Activated CD4-positive, alpha-beta T cell treated with anti-CD3 and anti-CD28 coated beads, Interleukin-2, amount 50 U/mL, for 16 hours (primary cell): ENCODE measurements at places on chromosomes 1 and 21.

GRCh38 chr1:93005252-93005598, 44.0 kb upstream of the DIPK1A start:
- no peak for DNase-seq

DNA sequence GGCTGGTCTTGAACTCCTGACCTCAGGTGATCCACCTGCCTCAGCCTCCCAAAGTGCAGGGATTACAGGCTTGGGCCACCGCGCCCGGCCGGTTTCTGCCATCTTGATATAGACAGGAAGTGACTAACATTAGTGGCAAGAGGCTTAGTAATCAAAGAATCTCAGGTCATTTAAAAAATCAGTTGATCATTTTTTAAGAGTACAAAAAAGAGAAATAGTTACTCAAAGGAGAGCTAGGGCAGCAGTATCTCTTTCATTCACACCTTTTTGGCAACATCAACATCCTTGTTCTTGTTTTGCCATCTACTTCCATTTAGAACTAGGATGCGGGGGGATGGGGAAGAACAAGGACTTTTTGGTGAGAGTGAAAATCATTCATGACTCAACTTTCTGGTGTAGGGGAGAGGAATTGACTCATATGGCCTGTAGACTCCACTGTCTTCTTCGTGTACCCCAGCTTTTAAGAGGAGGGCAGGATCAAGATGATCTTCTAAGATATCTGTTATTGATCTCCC, 8.8 kb downstream of the FCRLB start:
- peak; percentile 79 for DNase-seq

DNA sequence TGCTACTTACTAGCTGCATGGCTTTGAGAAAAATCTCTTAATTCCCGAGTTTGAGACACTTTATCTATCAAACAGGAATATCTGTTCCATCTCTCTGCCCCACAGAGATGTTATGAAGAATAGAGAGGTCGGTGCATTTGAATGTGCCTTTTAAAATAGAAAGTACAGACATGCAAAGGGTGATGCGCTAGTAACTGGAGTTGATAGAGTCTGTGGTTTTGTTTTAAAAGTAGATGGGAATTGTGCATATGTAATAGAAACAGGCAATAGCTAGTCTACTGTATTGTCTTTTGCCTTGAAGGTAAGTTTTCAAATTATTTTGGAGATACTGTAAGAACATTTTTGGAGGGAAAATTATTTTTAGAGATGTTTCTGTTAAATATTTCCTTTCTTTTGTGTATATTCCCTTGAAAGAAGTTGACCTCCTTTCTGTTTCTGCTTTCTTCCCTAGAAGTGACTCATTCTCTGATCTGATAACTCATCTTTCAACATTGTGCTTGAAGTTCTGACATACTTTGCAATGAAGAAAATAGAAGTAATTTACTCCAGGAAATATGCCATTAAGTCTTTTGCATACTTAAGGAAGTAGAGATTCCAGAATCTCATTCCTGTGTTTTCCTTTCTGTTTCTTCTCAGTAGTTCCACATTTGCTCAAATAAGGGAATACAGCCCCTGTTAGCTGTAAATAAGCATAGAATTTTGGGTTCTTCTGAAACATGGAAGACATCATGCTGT, 151.6 kb downstream of the SDCCAG8 start:
- no peak for DNase-seq

DNA sequence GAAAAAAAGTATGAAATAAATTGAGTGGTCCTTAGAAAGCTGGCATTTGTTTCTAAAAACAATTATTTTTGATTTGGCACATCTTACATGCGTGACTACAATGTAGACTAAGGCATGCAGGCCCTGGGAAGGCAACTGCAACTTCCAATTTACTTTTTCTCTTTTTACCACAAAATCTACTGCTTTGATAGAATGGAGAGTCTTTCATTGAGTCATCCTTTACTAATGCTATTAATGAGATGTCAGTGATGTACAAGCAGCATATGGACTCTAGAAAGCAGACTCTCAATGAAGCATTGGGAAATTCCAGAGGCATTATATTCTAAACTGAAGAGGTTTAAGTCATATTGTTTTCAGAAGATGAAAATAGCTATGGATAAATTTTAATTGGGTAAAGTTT, 29.6 kb upstream of the PRRX1 start:
- DNase-seq, result no peak

- no peak for DNase-seq
Observed at GRCh38 chr1:6239950-6240768, 3.8 kb upstream of the HES3 start.

GRCh38 chr1:111164151-111164550, 24.1 kb downstream of the CEPT1 start:
- DNase-seq, result no peak

DNA sequence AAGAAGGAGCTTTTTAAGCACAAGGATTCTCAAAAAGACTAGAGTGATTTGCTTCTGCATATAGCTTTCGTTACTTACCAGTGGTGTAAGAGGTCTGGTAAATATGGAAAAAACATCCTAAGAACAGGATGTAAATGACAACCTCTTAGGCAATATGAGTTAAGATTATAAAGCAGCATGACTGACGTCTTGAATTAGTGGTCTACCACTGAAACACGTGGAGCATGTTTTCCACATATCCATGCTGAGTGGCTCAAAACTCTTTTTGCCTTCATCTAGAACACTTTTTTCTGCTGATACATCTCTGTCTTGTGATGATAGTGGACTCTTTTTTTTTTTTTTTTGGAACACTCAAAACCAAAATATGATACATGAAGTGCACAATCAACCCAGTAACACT, 44.6 kb downstream of the RCAN1 start:
- no peak for DNase-seq

DNA sequence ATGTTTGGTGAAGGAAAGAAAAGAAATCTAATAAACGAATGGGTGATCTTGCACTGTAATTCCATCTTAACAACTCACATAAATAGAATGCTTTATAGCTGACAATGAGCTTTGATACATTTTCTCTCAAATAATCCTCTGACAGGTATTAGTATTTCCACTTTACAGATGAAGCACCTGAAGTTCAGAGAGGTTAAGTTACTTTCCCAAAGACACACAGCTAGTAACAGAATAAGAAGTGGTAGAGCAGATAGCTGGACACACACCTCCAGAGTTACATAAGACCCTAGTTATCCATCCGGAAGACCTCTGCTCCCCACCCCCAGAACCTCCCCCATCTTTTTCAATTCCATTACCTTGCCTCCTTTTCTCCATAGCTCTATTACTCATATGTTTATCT, 213.3 kb upstream of the ZC3H12A start:
- no peak for DNase-seq

DNA sequence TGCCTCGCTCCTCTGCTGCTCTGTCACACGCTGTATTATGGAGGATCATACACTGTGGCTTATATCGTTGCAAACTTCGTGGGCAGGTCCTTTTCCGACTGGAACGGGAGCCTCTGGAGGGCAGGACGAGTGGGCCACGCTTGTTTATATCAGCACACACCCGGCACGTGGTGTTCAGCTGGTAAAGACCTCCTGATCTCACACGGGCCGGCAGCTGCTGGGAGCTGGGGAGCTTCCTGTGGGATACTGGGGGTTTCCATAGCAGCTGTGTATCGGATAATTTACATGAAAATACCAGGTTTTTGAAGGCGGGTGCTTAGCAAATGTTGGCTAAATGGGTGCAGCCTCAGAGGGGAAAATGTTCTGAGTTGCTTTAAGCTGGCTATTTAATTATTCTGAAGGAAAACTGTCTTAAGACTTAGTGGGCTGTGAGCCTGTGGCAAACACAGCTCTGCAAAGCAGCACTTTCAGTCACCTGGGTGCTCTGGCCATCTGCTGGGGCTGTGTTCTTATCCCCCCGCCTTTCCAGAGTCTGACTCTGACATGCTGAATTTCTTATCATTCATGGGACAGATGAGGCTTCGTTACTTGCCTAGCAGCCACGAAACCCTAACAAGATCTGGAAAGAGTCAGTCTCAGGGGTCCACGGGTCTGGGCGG, 103.6 kb upstream of the GCLM start:
- DNase-seq, result no peak

GRCh38 chr21:37658121-37658816, 258.0 kb downstream of the KCNJ6 start:
- DNase-seq, result no peak

DNA sequence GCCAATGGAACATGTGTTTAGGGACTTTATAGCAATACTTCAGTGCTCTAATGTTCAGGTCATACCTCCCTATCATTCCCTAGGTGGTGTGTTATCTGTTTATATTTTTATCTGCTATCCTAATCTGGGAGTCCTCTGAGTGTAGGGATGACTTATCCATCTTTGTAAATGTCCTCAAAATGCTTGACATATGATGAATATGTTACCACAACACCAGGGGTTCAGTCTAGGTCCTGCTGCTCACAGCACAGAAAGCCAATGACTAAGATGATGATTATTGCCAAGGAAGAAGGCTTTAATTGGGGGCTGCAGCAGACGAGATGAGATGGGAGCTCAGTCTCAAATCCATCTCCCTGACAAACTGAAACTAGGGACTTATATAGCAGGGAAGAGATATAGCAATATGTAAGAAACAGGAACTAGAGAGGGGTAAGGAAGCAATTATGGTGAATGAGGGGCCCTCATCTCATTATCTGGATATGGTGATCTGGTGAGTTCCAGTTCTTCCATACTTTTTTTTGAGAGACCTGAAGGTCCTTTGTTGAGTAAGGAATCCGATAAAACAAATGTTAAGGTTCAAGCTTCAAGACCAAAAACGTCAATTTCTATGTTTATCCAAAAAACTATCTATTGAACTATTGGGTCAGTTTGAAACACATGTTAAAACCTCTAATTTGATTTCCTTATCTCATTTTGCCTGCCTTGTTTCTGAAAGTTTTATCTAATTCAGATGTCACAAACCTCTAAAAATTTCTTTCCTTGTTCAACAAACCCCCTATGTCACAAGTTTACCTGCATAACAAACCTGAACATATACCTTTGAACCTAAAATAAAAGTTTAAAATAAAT, 256.7 kb upstream of the CACYBP start:
- no peak for DNase-seq

DNA sequence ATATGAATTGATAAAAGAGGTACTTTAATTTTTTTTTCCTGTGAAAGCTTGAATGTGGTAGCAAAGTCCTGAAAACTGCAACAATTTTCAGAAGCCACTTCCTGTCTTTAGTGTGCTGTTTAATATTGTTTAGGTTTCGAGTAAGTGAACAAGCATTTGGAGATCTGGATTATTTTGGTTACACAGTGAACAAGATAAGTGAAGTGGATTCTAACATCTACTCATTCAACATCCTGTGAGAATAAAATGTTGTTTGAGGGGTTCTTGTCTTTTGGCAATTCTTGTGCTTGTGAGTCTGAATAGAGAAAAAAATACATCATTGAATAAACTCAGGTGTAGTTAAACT, 35.2 kb upstream of the PLA2G4A start:
- no peak for DNase-seq

- peak; percentile 21 for DNase-seq
Observed at GRCh38 chr1:45009956-45010854, 919 bp downstream of the HECTD3 start.

- no peak for DNase-seq
Observed at GRCh38 chr1:32538887-32539583, at the start of gene ZBTB8A. Gene ZBTB8A, plus strand, starts transcription at chr1:32539427. Its CDS starts 53,505 bp downstream, at chr1:32592932.

GRCh38 chr1:246187834-246188372, 319.2 kb downstream of the SMYD3 start:
- no peak for DNase-seq

DNA sequence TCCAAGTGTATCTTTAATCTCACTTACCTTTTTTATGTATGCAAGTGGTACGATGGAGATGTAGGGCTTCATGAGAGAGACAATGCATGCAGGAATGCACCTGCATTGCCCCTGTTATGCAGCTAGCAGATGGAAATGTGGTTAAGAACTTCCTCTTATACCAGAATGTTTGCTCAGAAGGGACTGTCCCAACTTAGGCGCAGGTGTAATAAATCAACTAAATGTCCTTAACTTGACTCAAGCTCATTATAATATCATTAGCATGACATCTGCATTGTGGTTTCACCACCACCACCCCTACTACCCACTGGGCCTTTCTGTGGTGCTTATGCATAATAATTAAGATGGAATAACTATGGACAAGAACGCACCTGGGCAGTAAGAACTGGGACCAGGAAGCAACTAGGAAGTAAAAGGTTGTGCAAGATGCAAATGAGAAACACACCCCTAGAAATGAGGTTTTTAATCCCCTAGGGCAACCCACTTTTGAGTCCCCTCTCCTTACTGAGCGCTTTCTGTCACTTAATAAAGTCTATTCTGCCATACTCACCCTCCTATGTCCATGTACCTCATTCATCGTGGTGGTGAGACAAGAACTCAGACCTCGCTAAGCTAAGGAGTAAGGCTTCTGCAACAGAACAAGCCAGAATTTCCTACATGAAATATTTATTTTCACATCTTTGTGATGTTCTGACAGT, 1103.3 kb upstream of the B3GALT2 start:
- peak; percentile 26 for DNase-seq
